CD4-positive, alpha-beta T cell (primary cell): ENCODE measurements at places on chromosomes 1 and 21. TPM values are rescaled to one million over a fixed set of nuclear protein-coding genes. Genes with fewer than 3 reads are reported as not detected.
A peak's percentile ranks its signal among the peaks of the same experiment; 100 is the strongest.

- DNase-seq: no peak
- no peak overlapping the region for H3K4me3 ChIP-seq
- no peaks in the 10 kb centered on the region for H3K27me3 ChIP-seq
Measured at GRCh38 chr21:35119501-35120047, 70.5 kb upstream of the RUNX1 start.

DNA sequence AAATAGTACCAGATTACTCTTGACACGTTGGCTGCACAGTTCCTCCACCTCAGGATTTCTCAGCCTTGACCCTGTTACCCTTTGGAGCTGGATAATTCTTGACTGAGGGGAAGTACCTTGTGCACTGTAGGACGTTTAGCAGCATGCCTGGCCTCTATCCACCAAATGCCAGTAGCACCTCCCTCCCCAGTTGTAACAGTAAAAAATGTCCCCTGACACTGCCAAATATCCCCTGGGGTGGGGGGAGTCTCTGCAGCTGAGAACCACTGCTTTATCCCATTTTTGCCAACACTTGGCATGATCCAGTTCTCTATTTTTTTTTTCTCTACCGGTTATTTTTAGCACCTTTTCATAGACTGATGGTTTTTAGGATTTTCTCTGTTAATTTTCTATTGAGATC lies 34.0 kb downstream of the C1orf198 start:
- H3K36me3 ChIP-seq: no peaks in the 10 kb centered on the region
- H3K27me3 ChIP-seq: no peaks in the 10 kb centered on the region
- no peaks in the 10 kb centered on the region for H3K4me1 ChIP-seq
- no peak for DNase-seq
- no peak overlapping the region for H3K4me3 ChIP-seq

Gene TNFRSF18
- 17.8 TPM for total RNA-seq

- peaks cover 41% of the 10 kb centered on the region for H3K4me1 ChIP-seq
- H3K36me3 ChIP-seq: peaks cover 51% of the 10 kb centered on the region
- no peaks in the 10 kb centered on the region for H3K27me3 ChIP-seq
- peak overlapping the region; percentile 87 for H3K4me3 ChIP-seq
- peak; percentile 53 for DNase-seq
Measured at GRCh38 chr1:101239095-101240040, 2.5 kb downstream of the S1PR1 start.

Gene FAM167B
- 0.38 TPM for total RNA-seq

Gene TRIM45
- total RNA-seq: 0.25 TPM

Gene SPATA46
- not detected for total RNA-seq

DNA sequence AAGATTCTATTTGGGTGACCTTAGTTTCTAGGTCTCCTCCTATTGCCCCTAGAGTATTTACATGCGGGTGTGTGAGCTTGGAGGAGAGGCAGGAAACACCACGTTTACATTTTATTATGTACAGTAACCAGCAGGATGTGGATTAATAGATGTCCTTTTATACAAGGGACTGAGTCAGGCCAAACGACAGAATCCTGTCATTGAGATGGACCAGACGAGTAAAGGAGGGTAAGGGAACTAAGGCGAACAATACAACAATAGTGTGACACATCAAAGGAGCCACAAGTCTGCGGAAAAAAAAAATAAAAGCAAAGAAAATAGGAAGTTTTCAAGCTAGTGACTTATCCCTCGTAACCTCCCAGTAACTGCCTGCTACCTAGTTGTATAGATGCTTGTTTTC lies 151.1 kb downstream of the GABPA start:
- H3K36me3 ChIP-seq: peaks cover 5% of the 10 kb centered on the region
- no peaks in the 10 kb centered on the region for H3K27me3 ChIP-seq
- H3K27ac ChIP-seq: no peak overlapping the region
- DNase-seq: no peak
